ENCODE measurements at places on chromosomes 11 and 22. TPM values are rescaled to one million over a fixed set of nuclear protein-coding genes. Genes with fewer than 3 reads are reported as not detected.

DNA sequence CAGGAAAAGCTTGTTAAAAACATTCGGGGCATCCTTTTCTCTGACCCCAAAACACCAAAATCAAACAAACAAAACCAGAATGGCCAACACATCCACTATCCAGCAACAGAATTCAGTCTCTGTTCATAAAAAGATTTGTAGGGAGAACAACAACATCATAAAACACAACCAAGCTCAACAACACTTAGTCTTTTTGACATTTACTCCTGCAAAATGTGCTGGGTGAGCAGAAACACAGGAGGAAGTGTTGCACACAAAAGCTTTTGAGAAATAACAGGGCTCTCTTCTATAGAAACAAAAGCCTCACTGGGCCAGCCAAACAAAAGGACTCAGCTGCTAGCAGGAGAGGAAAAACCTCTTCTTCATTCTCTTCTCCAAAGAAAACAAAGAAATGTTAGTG is 736.0 kb upstream of the CCDC90B start:
- no peaks in the 10 kb centered on the region for H3K4me1 ChIP-seq
- no peaks in the 10 kb centered on the region for H3K36me3 ChIP-seq
- H3K4me3 ChIP-seq = no peak overlapping the region
- H3K27me3 ChIP-seq = no peaks in the 10 kb centered on the region
- no peak overlapping the region for H3K27ac ChIP-seq

DNA sequence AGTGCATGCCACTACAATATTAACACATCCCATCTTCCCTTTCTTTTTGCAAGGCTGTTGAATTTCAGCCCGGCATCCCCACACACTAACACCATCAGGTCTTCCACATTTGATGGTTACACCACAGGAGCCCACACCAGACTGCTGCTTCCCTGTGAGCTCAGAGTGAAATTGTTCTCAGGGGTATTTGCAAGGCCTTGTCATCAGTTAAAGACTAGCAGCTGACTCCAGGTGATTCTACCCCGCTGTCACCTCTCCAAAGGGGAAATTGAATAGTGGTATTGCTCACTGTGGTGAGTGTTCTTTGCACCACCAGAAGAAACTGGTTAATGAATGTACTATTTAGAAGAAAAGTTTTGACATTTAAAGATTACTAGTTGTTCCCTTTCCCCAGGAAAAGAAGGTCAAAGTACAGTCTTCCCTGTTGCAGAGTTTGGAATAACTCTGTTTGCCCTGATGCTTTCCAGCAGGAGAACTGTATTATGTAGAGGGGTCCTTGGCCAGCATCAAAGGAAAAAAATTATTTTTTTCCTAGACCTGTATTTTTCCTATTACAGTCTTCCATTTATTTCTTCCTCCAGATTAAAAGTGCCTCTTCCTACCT is 41.9 kb downstream of the BID start:
- peaks cover 7% of the 10 kb centered on the region for H3K36me3 ChIP-seq
- no peaks in the 10 kb centered on the region for H3K27me3 ChIP-seq
- DNase-seq = no peak
- H3K4me1 ChIP-seq = no peaks in the 10 kb centered on the region

DNA sequence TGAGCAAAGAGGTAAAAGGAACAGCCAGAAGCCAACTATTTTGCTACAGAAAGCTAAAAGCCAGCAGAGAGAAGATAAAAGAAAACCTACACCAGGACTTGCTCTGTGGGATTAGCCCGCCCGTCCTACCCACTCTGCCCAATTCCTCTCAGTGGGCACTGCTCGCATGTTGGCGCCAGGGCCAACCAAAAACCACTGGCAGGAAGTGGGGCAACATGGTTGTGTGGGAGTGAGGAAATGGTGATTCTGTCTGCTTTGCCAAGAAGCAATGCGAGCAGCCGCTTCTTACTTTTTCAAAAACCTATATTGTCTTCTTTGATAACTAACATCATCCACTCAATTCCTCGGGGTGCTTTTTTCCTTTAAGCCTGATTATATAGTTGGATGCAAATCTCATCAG is 14.2 kb upstream of the APOA1 start:
- peaks cover 8% of the 10 kb centered on the region for H3K4me1 ChIP-seq
- H3K4me3 ChIP-seq = no peak overlapping the region
- H3K36me3 ChIP-seq = no peaks in the 10 kb centered on the region
- H3K27me3 ChIP-seq = no peaks in the 10 kb centered on the region
- no peak overlapping the region for H3K27ac ChIP-seq

GRCh38 chr22:45460288-45461109 is 42.2 kb upstream of the FBLN1 start:
- DNase-seq = no peak
- no peaks in the 10 kb centered on the region for H3K27me3 ChIP-seq
- no peak overlapping the region for H3K4me3 ChIP-seq
- H3K4me1 ChIP-seq = no peaks in the 10 kb centered on the region
- H3K27ac ChIP-seq = no peak overlapping the region

- no peaks in the 10 kb centered on the region for H3K4me1 ChIP-seq
- no peak overlapping the region for H3K4me3 ChIP-seq
- no peaks in the 10 kb centered on the region for H3K27me3 ChIP-seq
- H3K27ac ChIP-seq = no peak overlapping the region
- no peak for DNase-seq
Measured at GRCh38 chr11:63931045-63931444, 7.8 kb upstream of the NAA40 start.

GRCh38 chr11:99098751-99099150 is 78.0 kb downstream of the CNTN5 start:
- H3K27ac ChIP-seq = no peak overlapping the region
- H3K4me1 ChIP-seq = no peaks in the 10 kb centered on the region
- H3K36me3 ChIP-seq = no peaks in the 10 kb centered on the region
- DNase-seq = no peak
- H3K4me3 ChIP-seq = no peak overlapping the region

Gene SERPING1
- total RNA-seq = 1.3 TPM
